H9 (cell line): ENCODE measurements at places on chromosomes 7 and 10. TPM values are rescaled to one million over a fixed set of nuclear protein-coding genes. Genes with fewer than 3 reads are reported as not detected.

DNA sequence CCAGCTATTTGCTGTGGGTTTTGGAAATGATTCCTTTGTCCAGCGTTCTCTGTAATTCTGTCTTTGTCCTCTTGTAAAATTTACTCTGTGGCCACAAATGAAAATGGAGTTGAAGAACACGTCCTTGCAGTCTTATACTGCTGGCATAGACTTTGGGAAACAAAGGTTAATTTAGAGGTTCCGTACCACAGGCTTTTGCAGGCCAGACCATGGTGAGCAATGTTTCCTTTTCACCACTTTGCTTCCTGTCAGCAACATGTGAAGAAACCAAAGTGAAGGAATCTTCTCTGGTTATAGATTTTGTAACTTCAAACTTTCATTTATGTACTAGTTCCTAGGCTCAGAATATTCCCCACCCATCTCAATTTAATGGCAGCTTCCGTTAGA is 488.5 kb downstream of the MDFIC start:
- H3K4me3 ChIP-seq: no peak overlapping the region
- DNase-seq: no peak
- peaks cover 5% of the 10 kb centered on the region; the same call in 1 of the 2 replicates for H3K4me1 ChIP-seq
- no peak overlapping the region for H3K27ac ChIP-seq

- no peaks in the 10 kb centered on the region for H3K36me3 ChIP-seq
- DNase-seq: no peak
- H3K27me3 ChIP-seq: no peaks in the 10 kb centered on the region
- H3K4me3 ChIP-seq: no peak overlapping the region
- H3K27ac ChIP-seq: no peak overlapping the region
Measured at GRCh38 chr10:76647301-76647700, 990.3 kb downstream of the KCNMA1 start.

- H3K36me3 ChIP-seq: no peaks in the 10 kb centered on the region; the same call in 1 of the 3 replicates
- no peak overlapping the region for H3K4me3 ChIP-seq
- no peaks in the 10 kb centered on the region for H3K4me1 ChIP-seq
- no peak overlapping the region for H3K27ac ChIP-seq
- no peaks in the 10 kb centered on the region for H3K27me3 ChIP-seq
Measured at GRCh38 chr7:102890292-102890970, 22.4 kb upstream of the LRRC17 start.

GRCh38 chr7:107638594-107638993 is 22.0 kb upstream of the SLC26A4 start:
- H3K4me3 ChIP-seq: no peak overlapping the region
- H3K4me1 ChIP-seq: no peaks in the 10 kb centered on the region
- no peaks in the 10 kb centered on the region for H3K36me3 ChIP-seq
- no peak overlapping the region for H3K27ac ChIP-seq
- DNase-seq: no peak
- H3K27me3 ChIP-seq: no peaks in the 10 kb centered on the region

The PRPS1L1 gene
- not detected in 2 replicates for total RNA-seq

- no peaks in the 10 kb centered on the region for H3K27me3 ChIP-seq
- no peaks in the 10 kb centered on the region for H3K4me1 ChIP-seq
- DNase-seq: no peak
Measured at GRCh38 chr10:119347181-119347974, 140.0 kb downstream of the GRK5 start.

GRCh38 chr10:124010563-124011131 is 82.8 kb downstream of the CHST15 start:
- DNase-seq: peak; percentile 99
- peaks cover 39% of the 10 kb centered on the region for H3K36me3 ChIP-seq
- H3K27ac ChIP-seq: no peak overlapping the region
- no peak overlapping the region for H3K4me3 ChIP-seq
- H3K4me1 ChIP-seq: no peaks in the 10 kb centered on the region

DNA sequence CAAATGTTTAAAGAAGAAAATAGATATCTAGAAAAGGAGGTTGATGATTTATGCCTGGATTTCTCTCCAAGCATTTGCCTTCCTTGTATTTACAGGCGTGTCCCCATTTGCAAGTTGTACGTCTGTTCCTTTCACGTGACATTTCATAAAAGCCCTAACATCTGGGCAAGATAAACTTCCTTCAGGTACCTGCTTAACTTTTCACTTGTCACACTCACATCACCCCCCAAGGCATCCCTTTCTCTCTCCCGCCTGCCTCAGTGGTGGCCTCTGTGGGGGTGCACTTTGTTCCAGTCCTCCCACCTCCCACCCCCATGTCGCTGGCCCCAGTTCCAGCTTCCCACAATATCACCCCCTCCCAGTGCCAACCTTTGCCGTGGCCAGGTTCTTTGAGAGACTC is 6.7 kb downstream of the TWIST1 start:
- no peak for DNase-seq
- no peak overlapping the region for H3K27ac ChIP-seq
- no peak overlapping the region for H3K4me3 ChIP-seq

The WEE2 gene
- total RNA-seq: not detected in 2 replicates

- peaks cover 13% of the 10 kb centered on the region; the same call in 1 of the 2 replicates for H3K27me3 ChIP-seq
- H3K4me3 ChIP-seq: peak overlapping the region; percentile 84
- peak; percentile 49 for DNase-seq
- peaks cover 3% of the 10 kb centered on the region; the same call in 1 of the 2 replicates for H3K36me3 ChIP-seq
- H3K27ac ChIP-seq: no peak overlapping the region
- H3K4me1 ChIP-seq: peaks cover 3% of the 10 kb centered on the region; the same call in 1 of the 2 replicates
Measured at GRCh38 chr7:24980534-24981170, 674 bp upstream of the OSBPL3 start.

- no peaks in the 10 kb centered on the region for H3K4me1 ChIP-seq
- no peaks in the 10 kb centered on the region; the same call in 2 of the 3 replicates for H3K36me3 ChIP-seq
- no peaks in the 10 kb centered on the region for H3K27me3 ChIP-seq
- H3K27ac ChIP-seq: no peak overlapping the region
Measured at GRCh38 chr7:88586219-88586618, 173.3 kb upstream of the ZNF804B start.

- DNase-seq: no peak
- H3K4me1 ChIP-seq: peaks cover 6% of the 10 kb centered on the region; the same call in 1 of the 2 replicates
- H3K27me3 ChIP-seq: no peaks in the 10 kb centered on the region
- H3K4me3 ChIP-seq: no peak overlapping the region
- H3K27ac ChIP-seq: no peak overlapping the region
- H3K36me3 ChIP-seq: no peaks in the 10 kb centered on the region
Measured at GRCh38 chr10:120508393-120508792, 51.4 kb downstream of the PLPP4 start.

The KCND2 gene
- 6.4 TPM in 2 replicates for total RNA-seq

DNA sequence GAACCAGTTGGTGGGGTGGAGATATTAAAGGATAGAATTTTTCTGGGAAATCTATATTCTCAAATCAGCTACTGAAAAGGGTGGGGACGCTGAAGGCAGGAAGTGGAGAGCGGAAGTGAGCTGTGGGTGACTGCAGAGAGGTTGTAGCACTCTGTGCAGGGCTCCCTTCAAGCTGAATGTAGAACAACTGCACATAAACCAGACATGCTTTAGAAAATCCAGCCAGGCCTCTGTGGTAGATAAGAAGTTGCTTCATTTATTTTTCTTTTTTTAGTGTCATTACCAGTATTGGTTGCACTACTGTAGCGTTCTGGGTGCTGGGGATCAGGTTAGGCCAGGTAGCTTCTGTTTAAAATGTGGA is 127.8 kb downstream of the CELF2 start:
- peaks cover 17% of the 10 kb centered on the region; the same call in 1 of the 2 replicates for H3K4me1 ChIP-seq
- peak overlapping the region; percentile 30 for H3K4me3 ChIP-seq
- H3K27ac ChIP-seq: no peak overlapping the region
- H3K36me3 ChIP-seq: 0 out of 2 replicates have a peak, but pooled peaks cover 2% of the 10 kb centered on the region
- H3K27me3 ChIP-seq: no peaks in the 10 kb centered on the region

DNA sequence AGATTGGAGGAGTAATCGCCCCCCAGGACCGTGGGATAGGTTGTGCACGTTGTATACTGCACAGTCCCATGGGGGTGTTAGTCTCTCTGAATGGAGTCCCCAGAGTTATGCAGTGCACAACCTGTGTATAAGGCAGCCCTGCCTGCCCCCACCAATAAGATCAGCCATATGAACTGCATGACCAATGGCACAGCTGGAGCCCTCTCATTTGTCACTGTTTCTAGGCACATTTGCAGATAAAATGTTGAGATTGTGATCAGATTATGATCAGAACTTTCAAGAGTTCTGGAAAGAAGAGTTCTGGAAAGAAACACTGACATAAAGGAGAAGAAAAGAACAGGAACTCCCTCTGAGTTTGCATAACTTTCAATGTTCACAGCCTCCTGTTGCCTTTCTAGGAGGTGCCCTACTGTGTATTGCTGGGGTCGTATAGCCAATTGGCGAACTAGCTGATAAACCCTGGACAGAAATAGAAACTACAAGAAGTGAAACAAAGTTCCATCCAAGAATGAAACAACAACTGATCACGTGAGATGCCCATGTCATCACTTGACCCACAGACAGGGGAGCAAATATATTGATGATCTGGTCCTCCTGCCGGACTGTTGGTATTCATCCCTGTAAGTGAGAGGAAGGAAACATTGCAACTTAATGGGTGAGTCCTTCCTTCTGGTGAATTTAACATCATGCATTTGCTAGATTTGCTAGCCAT is 49.6 kb upstream of the TOMM7 start:
- no peak overlapping the region for H3K4me3 ChIP-seq
- H3K36me3 ChIP-seq: peaks cover 12% of the 10 kb centered on the region; the same call in 1 of the 2 replicates
- DNase-seq: no peak

DNA sequence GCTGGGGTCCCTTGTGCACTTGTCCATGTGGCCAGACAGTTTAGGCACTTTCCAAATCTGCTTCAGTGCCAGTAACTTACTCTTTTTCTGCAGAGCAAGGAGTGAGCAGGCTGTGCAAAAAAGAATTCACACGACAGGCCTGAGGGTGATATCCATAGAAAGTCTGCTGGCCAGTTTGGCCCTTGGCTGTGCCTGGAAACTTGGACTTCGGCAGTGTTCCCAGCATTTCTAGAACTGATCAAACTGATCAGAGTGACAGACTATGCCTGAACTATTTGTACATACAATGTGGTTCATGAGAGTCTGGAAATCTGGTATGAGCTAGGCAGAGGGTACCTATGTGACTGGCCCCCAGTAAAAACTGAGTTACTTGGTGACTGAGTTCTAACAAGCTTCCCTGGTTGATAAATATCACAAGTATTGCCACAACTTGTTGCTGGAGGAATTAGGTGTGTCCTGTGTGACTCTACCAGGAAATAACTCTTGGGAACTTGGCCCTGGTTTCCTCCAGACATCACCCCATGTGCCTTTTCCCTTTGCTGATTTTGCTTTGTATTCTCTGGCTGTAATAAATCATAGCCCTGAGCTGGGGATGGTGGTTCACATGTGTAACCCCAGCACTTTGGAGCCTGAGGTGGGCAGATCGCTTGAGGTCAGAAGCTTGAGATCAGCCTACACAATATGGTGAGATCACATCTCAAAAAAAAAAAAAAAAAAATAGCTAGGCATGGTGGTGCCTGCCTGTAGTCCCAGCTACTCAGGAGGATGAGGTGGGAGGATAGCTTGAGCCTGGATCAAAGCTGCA is 3.3 kb upstream of the DENND10 start:
- DNase-seq: no peak
- no peaks in the 10 kb centered on the region for H3K27me3 ChIP-seq
- H3K4me1 ChIP-seq: no peaks in the 10 kb centered on the region
- no peak overlapping the region for H3K27ac ChIP-seq

- no peak overlapping the region for H3K4me3 ChIP-seq
- no peaks in the 10 kb centered on the region for H3K36me3 ChIP-seq
- H3K27me3 ChIP-seq: peaks cover 2% of the 10 kb centered on the region; the same call in 1 of the 2 replicates
- no peak for DNase-seq
Measured at GRCh38 chr7:148480479-148481146, 110.0 kb upstream of the C7orf33 start.

The HIPK2 gene
- total RNA-seq: 19.0 and 21.9 TPM in 2 replicates

- no peak overlapping the region for H3K27ac ChIP-seq
- H3K4me3 ChIP-seq: no peak overlapping the region
- no peaks in the 10 kb centered on the region for H3K27me3 ChIP-seq
- no peak for DNase-seq
Measured at GRCh38 chr10:93715345-93715744, 13.0 kb upstream of the FRA10AC1 start.

The SHTN1 gene
- 21.3 and 22.1 TPM in 2 replicates for total RNA-seq

DNA sequence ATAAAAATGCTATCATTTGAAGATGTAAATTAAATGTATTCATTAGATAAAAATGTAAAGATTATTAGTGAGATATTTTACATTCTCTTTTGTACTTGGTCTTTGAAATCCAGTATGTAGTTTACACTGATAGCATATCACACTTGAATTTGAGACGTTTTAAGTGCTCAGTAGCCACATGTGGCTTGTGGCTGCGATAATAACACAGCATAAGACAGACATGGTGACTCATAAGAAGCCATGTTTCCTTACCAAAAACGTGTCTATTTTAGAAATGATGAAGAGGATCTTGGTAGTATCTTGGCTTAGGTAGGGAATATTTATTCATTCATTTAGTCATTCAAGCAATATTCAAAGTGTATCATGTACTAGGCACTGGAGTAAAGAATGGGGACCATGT is 149.3 kb downstream of the POU6F2 start:
- H3K4me1 ChIP-seq: no peaks in the 10 kb centered on the region
- no peak overlapping the region for H3K4me3 ChIP-seq
- no peaks in the 10 kb centered on the region for H3K36me3 ChIP-seq
- H3K27me3 ChIP-seq: no peaks in the 10 kb centered on the region

DNA sequence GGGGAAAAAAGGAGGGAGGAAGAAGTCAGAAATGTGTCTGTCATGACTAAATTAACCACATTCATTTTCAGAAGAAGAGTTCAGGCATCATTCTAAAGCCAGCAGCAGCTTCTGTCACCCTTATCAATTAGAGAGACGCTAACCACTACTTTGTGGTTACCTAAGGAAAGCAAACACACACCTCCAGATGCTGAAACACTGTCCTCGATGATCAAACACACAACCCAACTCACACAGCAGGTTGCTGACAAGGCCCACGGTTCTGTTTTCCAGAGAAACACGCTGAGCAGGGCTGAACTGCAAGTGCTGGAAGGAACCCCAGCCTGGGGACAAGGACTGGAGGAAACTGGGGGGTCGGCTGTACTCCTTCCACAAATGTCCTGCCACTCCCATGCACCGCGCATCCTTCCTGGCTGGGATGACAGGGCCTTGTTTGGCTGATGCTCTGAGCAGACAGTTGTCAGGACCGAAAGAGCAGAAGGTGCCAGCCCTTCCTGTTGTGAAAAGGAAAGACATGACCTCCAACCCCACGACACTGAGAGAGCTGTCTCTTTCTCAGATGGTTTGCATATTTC is 36.6 kb downstream of the PRKCQ start:
- H3K4me1 ChIP-seq: peaks cover 7% of the 10 kb centered on the region; the same call in 1 of the 2 replicates
- no peak overlapping the region for H3K4me3 ChIP-seq
- no peak for DNase-seq
- no peaks in the 10 kb centered on the region for H3K27me3 ChIP-seq
- no peak overlapping the region for H3K27ac ChIP-seq

- H3K27ac ChIP-seq: no peak overlapping the region
- H3K4me1 ChIP-seq: peaks cover 8% of the 10 kb centered on the region
- H3K27me3 ChIP-seq: no peaks in the 10 kb centered on the region; the same call in 1 of the 2 replicates
- DNase-seq: no peak
Measured at GRCh38 chr7:158819571-158820203, 9.6 kb downstream of the ESYT2 start.

GRCh38 chr7:105675934-105676371 is 94.7 kb upstream of the EFCAB10 start:
- no peaks in the 10 kb centered on the region for H3K36me3 ChIP-seq
- H3K27me3 ChIP-seq: no peaks in the 10 kb centered on the region
- H3K4me1 ChIP-seq: peaks cover 23% of the 10 kb centered on the region; the same call in 1 of the 2 replicates
- no peak overlapping the region for H3K4me3 ChIP-seq
- DNase-seq: no peak
- H3K27ac ChIP-seq: no peak overlapping the region

The PDE1C gene
- 0.17 and 0.31 TPM in 2 replicates for total RNA-seq
